NCI-H524 (cell line): ENCODE measurements at places on chromosomes 7 and 10.

GRCh38 chr10:18214691-18215563, 74.7 kb downstream of the CACNB2 start:
- no peak for DNase-seq

GRCh38 chr10:378930-379704, 243.9 kb downstream of the ZMYND11 start:
- DNase-seq: no peak

DNA sequence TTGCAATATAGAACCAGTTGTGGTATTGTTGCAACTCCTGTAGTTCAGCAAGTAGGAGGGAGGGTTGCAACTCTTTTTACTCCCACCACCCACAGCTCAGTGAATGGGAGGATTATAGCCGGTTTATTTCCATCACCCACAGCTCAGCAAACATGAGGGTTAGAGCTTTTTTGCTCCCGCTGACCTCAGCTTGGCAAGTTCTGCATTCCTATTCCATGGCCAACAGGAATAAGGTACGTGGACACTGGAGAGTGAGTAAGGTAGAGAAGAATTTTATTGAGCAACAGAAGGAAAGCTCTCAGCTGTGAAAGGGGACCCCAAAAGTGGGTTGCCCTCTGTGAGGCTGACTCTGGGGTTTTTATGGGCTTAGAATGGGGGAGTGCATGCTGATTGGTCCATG, 167.1 kb upstream of the SMIM30 start:
- no peak for DNase-seq

DNA sequence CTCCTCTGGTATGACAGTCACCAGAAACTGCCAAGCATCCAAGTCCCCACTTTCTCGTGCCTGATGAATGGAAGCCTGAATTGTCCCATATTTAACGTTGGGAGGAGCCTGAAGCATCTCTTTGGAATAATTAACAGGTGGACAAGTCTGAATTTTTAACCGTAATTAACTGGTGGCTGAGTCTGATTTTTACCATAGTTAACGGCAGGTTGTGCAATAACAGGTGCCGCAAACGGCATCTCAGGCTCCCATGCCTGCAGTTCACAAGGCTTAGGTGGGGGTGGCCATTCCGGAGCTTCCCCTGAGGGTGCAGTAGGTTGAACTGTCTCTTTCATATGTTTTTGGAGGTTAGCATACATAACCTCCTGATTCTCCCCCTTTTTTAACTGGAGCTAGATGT, 2.0 kb upstream of the GIMAP4 start:
- no peak for DNase-seq

- no peak for DNase-seq
Observed at GRCh38 chr10:591646-592045, 97.8 kb downstream of the DIP2C start.

DNA sequence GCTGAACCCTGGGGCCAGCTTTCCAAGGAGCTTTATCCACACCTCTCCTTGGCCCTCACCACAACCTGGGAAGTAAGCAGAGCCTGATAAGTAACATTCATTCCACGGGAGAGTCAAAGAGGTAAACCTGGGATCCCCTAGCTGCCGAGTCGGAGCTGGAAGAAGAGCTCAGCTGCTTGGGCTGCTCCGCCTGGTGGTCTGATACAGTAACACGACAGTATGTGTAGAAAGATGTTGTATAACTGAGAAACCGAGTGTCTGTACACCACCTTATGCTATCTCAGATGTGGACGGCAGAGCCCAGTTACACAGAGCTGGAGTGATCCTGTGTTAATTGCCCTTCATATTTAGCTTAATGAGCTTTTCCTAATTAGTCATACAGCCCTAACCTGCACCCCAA, 151.3 kb upstream of the KMT2E start:
- DNase-seq: no peak

GRCh38 chr7:144821067-144821466, 14.8 kb downstream of the TPK1 start:
- DNase-seq: peak; percentile 86

- DNase-seq: peak; percentile 60
Observed at GRCh38 chr7:27941522-27941921, 201.6 kb downstream of the TAX1BP1 start.

DNA sequence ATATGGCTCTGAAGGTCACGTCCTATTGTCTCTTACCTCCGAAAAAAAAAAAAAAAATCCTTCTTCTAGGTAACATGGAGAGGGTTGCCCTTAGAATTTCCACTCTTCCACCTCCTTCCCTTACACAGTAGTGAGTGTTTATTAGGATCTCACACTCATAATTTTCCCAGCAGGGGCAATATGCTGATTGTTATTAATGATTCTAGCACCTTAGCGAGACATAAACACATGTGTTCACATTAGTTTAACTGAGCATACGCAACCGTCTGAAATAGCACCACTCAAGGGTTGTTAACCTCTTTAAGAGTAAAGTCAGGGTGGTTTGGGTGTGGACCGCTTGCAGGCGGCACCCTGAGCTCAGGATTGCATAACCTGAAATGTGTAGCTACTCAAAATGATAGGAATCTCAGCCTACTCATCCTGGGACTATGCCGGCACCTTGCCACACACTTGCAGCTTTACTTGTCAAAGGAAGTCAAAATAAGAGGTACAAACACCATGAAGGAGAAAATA, 52.2 kb downstream of the CPEB3 start:
- DNase-seq: no peak

DNA sequence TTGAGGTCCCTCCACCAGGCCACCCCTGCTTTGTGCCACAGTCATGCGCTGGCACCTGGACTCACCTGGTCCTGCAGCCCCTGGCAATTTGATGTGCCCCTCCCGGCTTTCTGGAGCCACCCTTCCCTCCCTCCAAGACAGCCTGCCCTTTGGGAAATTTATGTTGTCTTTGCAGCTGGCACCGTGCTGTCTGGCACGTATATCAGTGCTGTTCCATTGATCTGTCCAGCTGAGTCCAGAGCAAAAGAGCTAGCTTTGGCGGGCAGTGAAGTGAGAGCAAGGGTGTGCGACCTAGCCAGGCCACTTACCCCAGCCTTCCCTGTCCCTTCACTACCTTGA, 5.7 kb downstream of the RARRES2 start:
- DNase-seq: no peak

DNA sequence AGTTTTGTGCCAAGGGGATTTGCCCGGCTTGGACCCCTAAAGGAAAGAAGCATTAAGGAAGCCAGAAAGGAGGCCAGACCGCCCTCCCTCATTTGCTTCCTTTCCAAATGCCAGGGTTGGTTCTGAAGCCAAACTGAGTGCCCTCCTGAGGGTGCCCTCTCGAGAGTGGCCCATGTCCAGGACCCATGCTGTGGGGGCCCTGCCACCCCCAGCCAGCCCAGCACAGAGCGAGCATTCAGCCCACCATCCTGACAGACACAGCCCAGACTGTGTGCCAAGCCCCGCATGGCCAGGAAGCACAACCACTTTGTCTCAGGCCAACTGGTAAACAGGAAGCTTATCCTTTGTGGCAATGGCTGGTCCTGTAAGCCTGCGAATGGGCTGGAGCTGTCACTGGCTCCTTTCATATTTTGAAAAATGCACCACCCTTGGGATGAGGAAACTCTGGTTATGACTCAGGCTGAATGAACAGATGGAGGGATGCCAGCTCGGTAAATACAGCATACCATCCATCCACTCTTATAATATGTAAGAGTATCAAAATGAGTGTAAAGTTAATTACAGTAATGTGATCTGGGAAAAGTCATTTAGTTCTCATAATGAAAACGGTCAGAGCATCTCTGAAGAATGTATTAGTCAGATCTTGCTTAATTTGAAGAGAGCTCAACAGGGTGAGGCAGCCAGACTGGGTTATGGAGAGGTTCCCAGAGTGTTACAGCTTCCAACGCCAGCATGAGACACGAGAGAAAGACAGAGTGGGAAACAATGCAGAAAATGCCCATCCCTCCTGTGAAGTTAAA, 65.0 kb downstream of the STK17A start:
- no peak for DNase-seq

DNA sequence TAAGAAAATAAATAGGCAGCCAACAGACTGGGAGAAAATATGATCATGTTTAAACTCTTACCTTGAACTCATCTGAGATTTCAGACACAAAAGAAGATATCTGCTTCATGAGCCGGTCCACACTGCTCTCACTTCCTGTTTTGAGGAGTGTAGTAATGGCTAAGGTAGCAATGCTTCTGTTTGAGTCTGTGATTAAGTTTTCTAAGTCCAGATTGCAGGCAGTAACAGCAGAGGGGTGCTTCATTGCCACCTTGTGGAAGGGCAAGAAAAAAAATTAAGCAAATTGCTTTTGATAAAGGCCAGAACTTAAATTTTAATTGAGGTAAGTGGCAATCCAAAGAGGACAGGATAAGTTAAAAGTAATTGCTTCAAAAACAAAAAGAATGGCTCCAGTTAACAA, 69.1 kb downstream of the MEST start:
- peak; percentile 35 for DNase-seq

DNA sequence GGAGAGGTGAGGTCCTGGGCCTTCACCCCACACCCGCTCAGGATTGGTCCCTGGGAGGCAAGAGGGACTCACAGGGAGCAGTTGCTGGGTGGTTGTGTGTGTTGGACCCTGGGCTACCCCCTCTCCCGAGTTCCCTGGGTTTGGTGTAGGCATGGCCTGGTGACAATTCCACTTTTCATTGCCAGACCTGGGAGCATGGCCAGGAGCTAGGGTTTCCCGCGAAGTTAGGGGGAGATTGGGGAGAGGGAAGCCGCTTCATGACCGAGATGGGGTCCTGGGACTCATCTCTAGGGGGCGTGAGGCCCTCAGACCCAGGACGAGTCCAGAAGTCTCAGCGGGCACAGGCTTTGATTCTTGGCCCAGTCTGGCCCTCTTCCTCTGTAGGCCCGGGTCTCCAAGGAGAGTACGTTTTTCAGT, 606 bp downstream of the PALD1 start:
- DNase-seq: no peak

- no peak for DNase-seq
Observed at GRCh38 chr10:89651205-89651915, 6.3 kb upstream of the PANK1 start.

GRCh38 chr10:61882621-61883370, 18.7 kb upstream of the ARID5B start:
- DNase-seq: no peak

GRCh38 chr7:26078437-26079336, 73.3 kb upstream of the NFE2L3 start:
- DNase-seq: peak; percentile 92

GRCh38 chr7:96430356-96430755, 108.5 kb upstream of the SLC25A13 start:
- no peak for DNase-seq

GRCh38 chr10:70601746-70602145, 795 bp downstream of the PRF1 start:
- DNase-seq: no peak

- DNase-seq: no peak
Observed at GRCh38 chr7:43756368-43757072, 2.0 kb upstream of the BLVRA start.

DNA sequence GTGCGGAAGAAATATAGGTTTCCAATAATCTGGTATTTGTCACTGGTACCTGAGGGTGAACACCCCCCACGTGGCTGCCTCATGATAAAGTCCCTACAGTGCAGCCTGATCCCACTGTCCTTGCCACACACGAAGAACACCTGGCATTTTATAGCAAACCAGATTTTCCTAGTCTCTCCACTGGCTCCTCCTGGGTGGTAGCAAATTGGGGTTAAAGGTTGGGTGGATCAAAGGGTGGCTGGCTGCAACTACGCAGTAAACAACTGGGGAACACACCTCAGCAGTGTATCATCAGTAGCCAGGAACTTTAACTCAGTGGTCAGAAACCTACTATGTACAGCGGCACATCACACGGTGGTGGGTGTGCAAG, 10.3 kb downstream of the SEPHS1 start:
- DNase-seq: no peak

DNA sequence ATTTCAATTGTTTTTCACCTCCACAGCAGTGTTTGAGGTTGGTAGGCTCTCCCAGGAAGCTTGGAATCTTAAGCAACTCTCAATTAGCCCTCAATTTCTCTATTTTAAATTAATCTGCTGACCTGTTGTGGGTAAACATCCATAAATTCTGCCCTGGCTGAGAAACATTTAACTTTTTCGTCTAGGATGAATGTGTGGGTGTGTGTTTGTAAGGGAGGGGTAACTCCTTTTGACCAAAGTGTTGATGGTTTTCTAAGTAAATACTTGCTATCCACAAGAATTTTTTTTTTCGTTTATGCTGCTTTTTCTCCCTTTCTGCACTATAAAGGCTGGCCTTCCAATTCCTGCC, 973 bp downstream of the PPP3CB start:
- DNase-seq: no peak

GRCh38 chr7:26199301-26200037, 1.1 kb downstream of the HNRNPA2B1 start:
- DNase-seq: no peak

- no peak for DNase-seq
Observed at GRCh38 chr10:24465891-24466818, 257.2 kb downstream of the KIAA1217 start.

GRCh38 chr10:128660726-128661125, 534.5 kb upstream of the MKI67 start:
- no peak for DNase-seq

GRCh38 chr7:74023092-74023536, 4.9 kb upstream of the ELN start:
- no peak for DNase-seq

GRCh38 chr7:6022707-6023106, 8.5 kb upstream of the ANKRD61 start:
- no peak for DNase-seq

GRCh38 chr10:103458720-103459119, at the start of gene CALHM1:
CALHM1 (minus strand) TSS chr10:103458900; CDS start chr10:103458751, 149 bp downstream.
- DNase-seq: no peak

DNA sequence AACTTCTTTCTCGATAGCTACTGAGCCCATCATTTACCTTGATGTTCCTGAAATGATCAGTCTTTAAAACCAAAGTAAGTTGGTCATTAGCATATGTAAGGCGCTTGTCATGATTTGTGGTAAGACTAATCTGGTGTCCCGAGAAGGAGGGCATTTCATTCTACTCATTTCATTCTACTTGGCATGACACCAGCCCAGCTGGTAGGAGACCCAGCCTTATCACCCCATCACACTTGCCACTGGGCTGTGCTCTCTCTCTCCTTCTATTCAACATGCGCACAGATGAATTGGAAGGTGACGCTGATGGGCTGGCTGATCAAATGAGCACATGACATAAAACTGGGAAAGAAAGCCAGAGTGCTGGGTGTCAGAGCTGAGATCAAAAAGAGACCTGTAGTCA, 65.7 kb downstream of the CRTAC1 start:
- no peak for DNase-seq

DNA sequence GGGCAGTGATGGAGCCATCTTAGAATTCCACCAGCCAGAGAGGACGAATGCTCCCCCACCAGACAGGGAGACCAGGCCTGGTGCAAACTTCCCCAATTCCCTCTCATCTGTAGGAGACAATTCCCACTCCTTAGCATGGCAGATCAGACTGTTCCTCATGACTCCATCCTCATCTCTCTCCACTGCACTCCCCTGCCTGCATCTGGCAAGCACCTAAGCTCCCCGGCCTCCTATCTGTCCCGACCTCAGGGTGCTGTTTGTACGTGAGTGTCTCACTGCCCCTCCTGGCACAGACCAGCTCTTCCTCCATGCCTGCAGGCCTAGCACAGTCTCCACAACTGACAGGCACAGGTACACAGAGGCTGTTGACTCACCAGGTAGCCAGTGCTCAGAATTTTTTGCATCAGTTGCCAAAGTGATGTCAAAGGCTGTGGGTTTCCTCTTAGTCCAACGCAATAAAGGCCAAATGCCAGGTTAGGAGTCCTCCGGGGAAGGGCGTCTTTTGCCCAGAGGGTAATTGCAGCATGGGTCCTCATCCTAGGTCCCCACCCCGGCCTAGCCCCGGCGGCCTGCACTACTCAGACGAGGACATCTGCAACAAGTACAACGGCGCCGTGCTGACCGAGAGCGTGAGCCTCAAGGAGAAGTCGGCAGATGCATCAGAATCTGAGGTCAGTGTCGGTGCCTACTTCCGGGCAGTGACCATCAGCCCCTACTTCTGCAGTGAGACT, 436.8 kb upstream of the FOXK1 start:
- no peak for DNase-seq
